ENCODE measurements at places on chromosomes 7 and 10.

GRCh38 chr7:142188846-142189245 lies 69.0 kb downstream of the PRSS58 start:
- DNase-seq, result no peak

DNA sequence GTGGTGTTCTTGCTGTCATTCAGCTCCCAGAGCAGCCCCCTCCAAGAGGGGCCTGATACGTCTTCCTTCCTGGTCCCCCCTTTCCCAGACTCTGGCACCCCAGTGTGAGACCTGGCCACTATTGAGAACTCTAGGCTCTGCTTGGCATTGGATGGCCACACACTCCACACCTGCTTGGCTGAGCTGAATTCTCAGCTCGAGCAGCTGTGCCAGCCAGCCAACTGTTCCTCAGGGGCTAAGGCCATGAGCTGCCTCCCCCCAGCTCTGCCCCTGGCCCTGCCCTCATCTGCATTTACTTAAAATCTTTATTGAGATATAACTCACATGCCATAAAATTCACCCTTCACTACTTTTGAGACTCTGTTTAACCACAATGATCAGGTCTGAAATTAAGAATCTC lies 6.7 kb downstream of the TLL2 start:
- DNase-seq, result no peak

DNA sequence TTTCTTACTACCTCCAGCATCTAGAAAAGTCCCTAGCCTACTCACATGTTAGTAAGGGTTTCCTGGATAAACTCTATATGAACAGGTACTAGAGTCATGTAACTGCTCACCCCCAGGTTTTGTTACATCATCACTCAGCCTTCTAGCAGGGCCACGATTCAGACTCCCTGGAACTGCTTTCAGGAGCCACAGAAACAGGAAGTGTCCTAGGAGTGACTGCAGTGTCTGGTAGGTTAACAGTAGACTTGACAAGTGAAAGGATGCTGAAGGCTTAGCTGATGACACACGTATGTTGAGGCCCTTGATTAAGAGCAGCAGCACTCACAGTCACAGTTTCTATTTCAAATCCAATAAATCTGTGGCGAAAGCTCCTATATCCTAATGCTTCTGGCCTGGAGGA lies 101.2 kb downstream of the DNMBP start:
- DNase-seq, result no peak

DNA sequence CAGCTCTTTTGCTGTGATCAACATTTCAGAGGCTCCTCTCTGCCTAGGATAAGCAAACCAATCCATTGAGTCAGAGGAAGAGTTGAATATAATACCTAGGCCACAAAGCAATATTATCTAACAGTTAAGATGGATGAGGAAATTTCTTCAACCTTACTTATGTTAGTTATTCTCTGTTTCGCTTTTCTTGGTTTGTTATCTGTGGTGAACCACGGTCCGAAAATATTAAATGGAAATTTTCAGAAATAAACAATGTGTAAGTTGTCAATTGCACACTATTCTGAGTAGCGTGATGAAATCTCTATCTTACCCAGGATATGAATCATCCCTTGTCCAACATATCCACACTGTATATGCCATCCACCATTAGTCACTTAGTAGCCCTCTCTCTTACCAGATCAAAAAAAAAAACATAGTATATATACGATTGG lies 1.5 kb upstream of the HTR7 start:
- DNase-seq, result no peak

GRCh38 chr7:21099432-21099831 lies 312.7 kb upstream of the SP8 start:
- DNase-seq, result no peak

DNA sequence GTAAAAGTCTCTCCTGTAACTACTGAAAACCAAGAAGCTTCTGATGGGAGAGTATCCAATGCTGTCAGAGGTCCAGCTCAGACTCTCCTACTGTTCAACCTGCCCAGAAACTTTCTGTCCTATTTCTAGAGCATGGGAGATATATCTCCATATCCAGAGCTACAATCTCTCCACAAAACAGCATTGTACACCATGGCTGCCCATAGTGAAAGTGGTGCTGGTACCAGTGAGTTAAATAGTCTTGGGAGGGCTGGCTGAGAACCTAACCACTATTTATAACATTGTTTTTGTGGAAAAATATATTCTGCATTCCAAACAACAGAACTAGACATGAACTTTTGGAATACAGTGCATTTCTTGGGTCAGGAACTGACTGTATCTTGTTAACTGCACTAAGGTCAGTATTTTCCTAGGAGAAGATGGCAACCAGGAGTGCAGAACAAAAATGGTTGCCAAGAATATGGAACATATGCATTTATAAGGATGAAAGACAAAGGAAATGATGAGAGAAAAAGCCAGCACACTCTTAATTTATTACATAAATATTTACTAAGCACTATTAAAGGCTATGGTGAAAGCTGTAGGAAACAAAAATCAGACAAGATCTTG lies 91.9 kb downstream of the ZNF438 start:
- no peak for DNase-seq

DNA sequence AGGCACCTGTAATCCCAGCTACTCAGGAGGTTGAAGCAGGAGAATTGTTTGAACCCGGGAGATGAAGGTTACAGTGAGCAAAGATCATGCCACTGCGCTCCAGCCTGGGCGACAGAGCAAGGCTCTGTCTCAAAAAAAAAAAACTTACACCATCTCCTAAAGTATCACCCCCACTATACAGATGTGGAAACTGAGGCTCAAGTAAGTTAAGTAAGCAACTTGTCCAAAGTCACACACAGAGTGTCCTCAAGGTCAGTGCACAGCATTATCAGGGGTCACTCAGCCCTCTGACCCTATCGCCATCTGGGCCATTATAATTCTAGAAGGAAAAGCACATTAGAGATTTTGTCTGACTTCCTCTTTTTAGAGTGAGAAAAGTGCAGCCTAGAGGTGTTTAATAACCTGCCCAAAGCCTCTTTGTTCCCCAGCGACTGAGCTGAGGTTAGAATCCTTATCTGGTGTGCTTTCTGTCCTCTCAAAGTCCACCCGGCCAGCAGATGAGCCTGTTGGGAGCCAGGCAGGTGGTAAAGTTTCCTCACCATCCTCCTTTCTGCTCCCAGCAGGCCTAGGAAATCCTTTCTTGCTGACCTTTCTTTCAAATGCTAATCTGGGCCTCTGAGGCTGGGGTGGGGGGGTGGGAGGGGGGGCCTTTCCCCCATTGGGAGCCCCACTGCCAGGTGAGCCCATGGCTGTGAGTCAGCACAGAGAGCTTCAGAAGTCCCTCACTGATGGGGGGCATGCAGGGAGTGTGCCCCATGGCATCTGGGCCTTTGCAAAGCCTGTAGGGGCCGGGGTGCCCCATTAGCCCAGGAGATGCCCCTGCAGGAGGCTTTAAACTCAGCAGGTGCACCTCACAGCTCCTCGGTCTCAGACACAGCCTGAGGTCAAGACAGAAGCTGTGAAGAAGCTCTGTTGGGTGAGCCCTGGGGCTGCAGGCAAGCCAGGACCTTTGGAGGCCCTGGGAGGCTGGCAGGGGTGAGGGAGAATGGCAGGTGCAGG lies 12.0 kb upstream of the KCNMA1 start:
- no peak for DNase-seq

DNA sequence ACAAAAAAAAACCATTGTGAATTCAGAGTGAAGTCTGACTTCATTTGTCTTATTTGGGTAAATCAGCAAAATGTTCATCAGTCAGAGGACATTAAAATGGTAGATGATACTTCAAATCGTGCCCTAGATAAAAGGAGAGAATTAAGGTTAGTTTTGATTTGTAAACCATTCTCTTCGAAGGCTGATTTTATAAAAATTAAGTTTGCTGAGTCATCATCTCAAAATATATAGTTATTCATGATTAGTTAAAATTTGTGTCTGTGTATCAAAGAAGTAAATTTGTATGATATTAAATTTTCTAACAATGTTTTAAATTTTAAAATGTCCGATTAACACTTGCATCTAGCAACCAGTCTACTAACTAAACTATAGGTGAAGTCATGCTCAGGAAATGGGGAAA lies 35.3 kb downstream of the MET start:
- DNase-seq, result no peak

- DNase-seq, result no peak
These were observed 582.0 kb upstream of the MKI67 start for GRCh38 chr10:128708182-128708581.

GRCh38 chr7:156793334-156793733 lies 99.6 kb downstream of the LMBR1 start:
- no peak for DNase-seq

DNA sequence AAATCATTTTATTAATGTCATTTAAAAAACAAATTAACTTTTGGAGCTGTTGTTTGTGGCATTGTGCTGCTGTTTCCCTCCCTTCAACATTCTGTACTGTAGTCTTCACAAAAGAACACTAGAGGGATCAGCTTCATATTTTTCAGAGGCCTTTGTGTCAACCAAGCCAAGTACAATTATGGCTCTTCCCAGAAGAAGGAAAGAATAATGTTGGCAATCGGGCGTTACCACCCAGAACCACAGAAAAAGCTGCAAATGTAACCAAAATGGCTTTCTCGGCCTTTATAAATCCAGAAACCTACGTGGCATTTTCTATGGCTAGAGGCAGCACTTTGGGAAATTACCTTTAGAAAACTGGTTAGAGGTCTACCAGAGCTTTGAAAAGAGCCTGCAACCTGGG lies 98.8 kb upstream of the COL1A2 start:
- DNase-seq, result no peak

GRCh38 chr10:81820418-81820817 lies 54.6 kb upstream of the NRG3 start:
- no peak for DNase-seq

- peak; percentile 41 for DNase-seq
These were observed 167.0 kb upstream of the PPP1R3A start for GRCh38 chr7:114085592-114086501.

GRCh38 chr7:76011442-76011861 lies 17.1 kb upstream of the TMEM120A start:
- DNase-seq, result no peak

DNA sequence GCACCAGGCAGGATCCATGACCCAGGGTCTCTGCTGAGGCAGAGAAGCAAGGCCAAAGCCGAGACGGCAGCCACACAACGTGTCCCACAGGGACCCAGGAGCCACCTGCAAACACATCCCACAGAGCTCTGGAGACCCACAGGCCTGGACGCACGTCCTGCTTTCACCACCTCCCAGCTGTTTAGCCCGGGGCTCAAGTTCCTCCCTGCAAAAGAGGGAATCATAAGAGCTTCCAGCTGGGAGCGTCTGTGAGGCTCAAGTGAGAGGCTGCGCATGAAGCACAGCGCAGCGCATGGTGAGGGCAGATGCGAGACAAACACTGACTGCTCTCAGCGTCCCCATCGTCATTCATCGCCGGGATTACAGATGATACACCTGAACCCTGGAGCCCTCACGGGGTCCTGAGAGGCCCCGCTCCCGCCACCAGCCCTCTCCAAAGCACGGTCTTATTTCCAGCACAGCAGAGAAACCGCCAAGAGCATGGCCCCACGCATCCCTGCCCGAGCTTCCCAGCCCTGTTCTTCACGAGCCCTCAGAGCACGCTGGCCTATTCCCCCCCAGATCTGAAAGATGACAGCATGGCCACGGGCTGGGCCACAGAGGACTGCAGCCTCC lies 88.7 kb downstream of the MAD1L1 start:
- no peak for DNase-seq

DNA sequence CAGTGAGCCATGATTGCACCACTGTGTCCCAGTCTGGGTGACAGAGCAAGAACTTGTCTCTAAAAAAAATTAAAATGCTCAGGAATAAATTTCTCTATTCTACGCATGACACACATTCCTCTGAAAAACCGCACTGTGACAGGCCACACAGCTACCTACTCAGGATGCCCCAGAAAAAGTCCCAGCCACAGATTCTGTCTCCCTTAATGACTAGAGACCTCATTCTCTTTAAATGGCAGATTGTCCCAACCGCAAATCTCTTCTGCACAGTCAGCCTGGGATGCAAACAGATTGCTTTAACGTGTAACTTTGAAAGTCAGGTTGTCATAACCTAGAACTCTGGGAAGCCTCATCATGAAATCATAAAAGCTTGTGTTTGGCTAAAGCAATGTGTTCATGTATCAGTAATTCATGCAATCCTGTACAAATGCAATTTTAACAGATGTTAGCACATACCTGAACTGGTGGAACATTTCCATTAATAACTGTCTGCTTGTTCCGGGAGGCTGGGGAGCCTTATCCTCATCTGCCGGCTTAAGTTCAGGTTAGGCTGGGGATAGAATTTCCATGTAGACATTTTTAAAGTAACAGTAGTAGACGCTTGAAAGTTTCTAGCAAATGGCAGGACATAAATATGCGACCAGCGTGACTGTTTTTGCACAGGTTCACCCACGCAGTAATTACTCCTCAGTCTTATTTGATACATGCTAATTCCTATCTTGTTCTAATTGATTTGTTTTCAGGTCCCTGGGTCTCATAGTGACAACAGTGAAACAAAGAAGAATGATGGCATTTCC lies 26.2 kb upstream of the MSRB2 start:
- no peak for DNase-seq

DNA sequence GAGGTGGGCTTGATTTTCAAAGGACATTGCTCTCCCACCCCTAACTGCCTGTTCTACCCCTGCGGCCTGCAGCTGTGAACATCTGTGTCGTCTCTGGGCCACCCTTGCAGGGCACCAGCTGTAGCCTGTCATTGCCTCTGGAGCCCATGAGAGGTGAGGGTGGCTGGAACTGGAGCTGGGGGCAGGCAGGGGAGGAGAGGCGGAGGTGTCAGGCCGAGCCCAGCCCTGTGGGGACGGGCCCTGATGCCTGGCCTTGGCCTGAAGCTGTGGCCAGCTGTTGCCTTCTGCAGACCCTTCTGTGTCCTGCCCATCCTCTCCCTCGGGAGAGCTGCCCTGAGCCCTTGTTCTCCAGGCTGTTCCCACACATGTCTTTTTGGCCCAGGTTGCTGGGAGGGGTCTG lies 44.5 kb downstream of the PALD1 start:
- DNase-seq, result no peak

DNA sequence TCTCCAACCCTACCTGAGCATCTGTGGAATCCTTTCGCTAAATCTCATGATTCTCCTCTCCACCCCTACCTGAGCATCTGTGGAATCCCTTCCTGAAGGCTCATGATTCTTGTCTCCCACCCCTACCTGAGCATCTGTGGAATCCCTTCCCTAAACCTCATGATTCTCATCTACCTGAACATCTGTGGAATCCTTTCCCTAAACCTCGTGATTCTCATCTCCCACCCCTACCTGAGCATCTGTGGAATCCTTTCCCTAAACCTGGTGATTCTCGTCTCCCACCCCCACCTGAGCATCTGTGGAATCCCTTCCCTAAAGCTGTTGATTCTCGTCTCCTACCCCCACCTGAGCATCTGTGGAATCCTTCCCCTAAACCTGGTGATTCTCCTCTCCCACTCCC lies 342.0 kb downstream of the SDK1 start:
- no peak for DNase-seq

- no peak for DNase-seq
These were observed 50.6 kb downstream of the PNLIPRP2 start for GRCh38 chr10:116671274-116671926.

GRCh38 chr10:132906106-132906505 lies 36.3 kb downstream of the CFAP46 start:
- no peak for DNase-seq

DNA sequence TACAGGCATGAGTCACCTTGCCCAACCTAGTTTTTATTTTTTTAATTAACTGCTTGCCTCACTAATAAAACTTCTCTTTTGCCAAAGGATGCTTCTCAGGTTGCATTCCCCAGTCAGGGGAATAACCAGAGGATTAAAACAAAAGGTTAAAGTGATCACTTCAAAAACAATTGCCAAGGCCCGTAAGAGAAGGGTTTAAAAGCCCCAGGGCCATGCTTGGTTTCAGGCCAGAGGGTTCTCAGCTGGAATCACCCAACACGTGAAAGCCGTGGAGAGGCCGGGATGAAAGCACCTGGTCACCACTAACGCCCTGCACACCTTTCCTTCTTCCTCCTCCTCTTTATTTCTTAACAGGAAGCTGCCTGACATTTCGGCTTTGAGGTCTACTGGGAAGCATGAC lies 587.5 kb downstream of the PTPRN2 start:
- no peak for DNase-seq

All from NCI-H1048 (cell line).